ENCODE measurements at places on chromosomes 5 and 9.
A peak's percentile ranks its signal among the peaks of the same experiment; 100 is the strongest.

GRCh38 chr9:131348631-131349521, 45.0 kb upstream of the PRRC2B start:
- no peak for DNase-seq

GRCh38 chr5:120690621-120691407, 226.7 kb downstream of the PRR16 start:
- no peak for DNase-seq

DNA sequence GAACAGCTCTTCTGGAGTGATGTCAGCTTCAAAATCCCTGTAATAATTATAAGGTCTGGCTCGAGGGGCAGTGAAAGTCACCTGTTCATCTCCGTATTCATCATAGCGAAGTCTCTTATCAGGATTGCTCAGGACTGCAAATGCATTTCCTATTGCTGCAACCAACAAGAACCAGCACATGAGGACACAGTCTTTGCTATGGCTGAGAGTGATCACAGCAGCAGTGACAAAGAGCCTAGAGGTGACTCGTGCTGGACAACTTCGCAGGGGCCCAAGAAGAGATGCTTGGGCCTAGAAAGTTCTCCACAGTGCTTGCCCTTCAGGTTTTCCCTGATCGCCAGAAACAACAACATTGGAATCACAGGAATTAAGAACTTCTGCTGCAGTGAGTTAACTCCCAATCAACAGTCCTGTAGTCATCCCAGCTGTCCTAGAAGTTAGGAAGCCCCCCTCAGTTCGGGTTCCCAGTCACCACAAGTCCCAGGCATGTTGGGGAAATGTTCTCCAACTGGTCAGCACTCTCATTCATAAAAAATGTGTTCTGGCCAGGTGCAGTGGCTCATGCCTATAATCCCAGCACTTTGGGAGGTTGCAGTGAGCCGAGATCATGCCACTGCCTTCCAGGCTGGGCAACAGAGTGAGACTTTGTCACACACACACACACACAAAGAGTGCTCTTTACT, 13.0 kb downstream of the DNAJC18 start:
- DNase-seq: no peak

GRCh38 chr5:110752953-110753352, 14.1 kb downstream of the SLC25A46 start:
- DNase-seq: no peak

DNA sequence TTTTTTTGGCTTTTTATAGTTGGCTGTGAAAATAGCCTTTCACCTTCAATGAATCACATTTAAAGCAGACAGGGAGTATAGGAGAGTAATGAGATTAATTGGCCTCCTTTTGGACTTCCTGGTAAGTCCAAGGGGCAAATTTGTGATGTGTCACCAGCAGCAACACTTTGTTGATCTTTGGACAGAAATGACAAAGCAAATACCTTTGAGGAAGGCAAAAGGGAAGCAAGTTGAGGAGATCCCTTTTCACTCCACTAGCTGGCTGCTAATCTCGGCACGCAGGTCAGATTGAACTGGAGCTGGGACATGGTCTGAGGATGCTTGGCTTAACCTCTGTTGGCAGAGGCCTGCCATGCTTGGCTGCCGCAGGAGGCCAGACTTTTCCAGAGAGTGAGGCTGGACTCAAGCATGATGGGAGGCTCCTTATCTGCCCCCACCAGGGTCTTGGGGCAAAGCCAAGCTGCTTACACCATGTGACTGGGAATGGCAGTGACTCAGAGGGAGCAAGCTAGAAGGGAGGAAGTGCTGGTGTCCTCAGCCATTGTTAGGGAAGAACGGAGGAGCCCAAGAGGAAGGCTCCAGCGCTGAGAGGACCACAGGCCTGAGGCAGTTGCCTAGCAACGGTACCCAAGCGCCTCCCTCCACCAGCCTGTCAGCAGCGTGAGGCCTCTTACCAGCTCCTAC, 174.5 kb upstream of the MAP1B start:
- peak; percentile 10 for DNase-seq

DNA sequence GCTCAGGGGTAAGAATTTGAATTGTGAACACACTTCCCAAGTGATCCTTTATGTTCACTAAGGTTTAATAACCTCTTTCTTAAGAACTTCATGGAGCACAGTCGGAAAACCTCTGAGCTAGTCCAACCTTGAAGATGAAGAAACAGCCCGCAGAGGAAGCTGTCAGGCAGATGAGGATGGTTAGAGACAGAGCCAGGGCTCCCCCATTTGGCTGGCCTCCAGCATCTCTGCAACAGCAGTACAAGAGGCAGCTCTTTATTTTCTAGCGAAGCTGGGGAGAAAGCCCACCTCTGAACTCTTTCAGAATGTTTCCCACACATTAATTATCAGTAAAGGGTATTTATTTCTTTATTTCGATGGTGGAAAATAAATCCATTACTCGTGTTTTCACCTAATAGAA, 350.8 kb downstream of the DMRT2 start:
- no peak for DNase-seq

DNA sequence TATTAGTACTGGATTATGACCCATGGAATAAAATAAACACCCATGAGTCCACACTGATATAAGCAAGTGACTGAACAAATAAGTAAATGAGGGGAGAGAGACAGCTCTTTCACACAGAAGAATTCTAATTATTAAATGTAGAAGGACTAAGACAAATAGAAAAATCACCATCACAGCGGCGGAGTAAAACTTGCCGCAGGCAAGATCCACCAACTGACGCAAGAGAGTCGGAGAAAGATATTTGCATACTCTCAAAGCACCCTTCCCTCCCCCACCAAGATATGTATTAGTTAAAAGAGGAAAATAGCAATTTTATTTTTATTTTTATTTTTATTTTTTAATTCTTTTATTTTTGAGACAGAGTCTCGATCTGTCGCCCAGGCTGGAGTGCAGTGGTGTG, 14.6 kb upstream of the N4BP3 start:
- no peak for DNase-seq

DNA sequence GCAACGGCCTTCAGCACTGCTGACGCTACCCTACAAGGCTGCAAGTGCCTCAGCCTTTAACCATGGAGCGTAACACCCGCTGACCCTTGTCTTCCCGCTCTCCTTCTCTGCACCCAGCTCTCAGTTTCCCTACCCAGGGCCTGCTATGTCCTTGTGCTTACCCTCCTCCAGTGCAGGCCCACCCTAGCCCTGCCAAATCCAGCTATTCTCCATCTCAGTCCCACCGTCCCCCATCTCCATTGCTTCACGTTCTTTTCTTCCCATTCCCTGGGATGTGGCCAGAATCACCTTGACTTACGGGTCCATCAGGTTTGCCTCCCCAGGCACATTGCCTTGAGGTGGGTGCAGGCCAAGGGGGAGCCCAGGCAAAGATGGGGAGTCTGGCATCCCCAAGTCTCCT, 91.2 kb downstream of the PAX5 start:
- DNase-seq: no peak

DNA sequence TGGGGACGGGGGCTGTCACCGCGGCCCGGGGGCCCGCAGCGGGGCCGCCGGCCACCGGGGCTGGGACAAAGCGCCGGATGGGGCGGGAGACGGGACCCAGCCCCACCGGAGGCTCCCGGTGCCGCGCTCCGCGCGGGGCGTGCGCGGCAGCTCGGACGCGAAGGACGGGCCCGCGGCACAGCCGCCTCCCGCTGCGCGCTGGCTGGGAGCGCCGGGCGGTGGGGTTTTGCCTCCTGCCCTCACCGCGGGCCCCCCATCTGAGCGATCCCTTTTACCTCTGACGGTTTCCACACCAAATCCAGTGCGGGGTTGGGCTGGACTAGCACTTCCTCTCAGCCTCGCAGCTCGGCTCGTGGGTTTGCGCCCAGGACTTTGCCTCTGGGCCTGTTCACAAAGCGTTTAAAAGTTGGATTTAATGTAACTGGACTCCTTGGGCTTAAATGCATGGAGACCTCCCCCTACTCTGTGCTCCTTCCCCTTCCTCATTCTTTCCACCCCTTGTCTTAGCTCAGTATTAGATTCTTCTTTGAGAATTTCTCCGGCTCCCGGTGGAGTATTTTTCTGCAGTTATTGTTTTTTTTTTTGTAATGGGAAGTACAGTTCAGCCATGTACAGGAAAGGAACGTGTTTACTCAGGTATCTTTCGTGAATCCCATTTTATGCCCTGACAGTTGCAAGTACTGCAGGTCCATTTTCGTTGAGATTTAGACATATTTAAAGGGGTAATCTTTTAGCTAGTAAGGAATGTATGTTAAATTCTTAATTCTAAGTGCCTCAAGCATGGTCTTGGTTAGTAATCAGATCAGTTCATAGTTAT, 691 bp downstream of the FCHO2 start:
- peak; percentile 53 for DNase-seq

DNA sequence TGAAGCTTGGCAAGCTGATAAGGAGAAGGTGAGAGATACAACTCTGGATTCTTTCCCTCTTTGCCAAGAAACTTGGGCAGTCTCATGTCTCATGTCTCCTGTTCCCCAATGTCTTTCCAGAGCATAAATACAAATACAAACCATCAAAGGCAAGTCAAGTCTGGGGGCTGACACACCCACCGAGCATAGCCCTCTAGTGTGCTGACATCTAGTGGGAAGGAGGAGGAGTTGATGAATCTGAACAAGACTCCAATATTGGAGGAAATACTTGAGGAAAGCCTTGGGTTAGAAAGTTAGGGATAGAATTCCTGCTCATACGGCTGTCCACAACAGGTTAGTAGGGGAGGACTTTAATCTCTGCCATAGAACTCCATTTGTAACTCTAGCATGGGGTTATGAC, 8.6 kb downstream of the MLANA start:
- DNase-seq: peak; percentile 63

GRCh38 chr5:131212471-131213021, 41.8 kb downstream of the LYRM7 start:
- no peak for DNase-seq

DNA sequence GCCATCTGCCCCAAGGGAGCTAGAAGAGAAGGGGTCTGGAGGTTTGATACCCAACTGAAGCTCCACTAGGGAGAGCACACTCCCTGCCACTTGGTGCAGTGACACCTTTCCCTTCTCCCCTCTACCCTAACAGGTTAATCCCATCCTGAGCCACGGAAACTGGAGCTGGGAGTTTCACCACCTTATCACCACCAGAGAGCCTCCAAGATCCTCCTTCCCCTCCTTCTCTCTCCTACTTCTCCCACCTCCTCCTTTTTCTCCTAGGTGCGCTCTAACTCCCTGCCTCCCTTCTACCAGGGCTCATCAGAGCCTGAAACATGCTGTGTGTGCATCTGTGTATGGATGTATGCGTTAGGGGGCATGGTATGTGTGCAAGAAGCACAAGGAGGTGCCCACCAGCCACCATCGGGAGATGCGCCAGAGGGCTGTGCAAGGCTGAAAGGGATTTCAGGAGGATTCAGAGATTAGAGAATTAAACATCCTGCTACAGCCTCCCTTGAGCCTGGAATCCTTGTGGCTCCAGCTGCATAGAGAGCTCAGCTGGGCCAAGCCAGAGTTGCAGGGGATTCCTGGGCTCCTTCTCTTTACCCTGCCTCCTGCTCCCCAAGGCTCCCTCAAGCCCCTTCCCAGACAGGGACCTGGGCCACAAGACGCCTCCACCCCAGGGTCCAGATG, 89.8 kb downstream of the PCDH1 start:
- DNase-seq: no peak

- no peak for DNase-seq
Observed at GRCh38 chr9:93268551-93269314, 84.8 kb downstream of the WNK2 start.

DNA sequence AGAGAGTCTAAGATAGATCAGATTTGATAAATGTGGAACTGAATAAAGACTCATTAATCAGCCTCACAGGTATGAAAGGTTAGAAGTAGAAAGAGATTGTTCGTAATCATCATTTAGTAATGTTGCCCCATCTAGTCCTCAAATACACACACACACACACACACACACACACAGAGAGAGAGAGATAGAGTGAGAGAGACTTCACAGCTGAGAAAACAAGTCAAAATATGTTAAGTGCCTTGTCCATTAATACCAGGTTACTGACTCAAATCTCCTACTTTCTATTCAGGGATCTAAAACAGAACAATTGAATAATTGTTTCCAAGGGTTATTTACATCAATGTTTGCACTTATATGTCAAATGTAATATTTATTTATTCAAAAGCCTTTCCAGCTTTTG, 284.6 kb downstream of the MRPS30 start:
- DNase-seq: no peak

DNA sequence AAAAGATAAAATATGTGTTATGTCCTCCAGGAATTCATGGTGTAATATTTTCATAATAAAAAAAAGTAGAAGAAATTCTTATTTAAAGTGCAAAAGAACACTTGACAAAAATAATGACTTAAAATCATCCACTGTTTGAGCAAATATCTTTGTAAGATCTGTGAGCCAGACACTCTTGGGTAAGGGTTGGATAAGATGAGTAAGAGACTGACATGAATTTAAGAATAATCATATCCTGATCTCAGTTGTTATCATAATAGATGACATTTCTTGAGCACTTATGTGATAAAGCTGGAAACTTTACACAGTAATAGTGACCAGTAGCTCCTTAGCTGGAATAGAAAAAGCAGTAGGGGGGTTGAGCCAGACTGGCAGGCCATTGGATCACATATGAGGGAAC, 40.0 kb upstream of the ADRB2 start:
- DNase-seq: no peak

DNA sequence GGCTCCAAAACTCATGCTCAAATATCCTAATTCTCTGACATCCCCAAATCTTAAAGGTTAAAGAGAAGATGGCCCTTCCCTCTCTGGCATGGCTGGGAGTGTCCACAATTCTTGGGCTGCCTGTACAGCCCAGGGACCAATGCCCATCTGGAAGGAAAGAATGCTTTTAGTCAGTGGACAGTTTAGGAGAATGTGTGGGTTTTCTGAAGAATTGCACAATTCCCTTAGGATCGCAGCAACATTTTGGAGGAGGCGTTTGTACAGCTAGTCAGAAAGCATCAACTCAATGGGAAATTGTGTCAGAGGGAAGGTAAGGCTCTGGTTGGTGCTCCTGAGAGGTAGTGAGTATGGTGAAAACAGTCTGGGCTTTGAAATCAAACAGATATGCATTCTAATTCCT, 15.0 kb downstream of the FAM193B start:
- no peak for DNase-seq

DNA sequence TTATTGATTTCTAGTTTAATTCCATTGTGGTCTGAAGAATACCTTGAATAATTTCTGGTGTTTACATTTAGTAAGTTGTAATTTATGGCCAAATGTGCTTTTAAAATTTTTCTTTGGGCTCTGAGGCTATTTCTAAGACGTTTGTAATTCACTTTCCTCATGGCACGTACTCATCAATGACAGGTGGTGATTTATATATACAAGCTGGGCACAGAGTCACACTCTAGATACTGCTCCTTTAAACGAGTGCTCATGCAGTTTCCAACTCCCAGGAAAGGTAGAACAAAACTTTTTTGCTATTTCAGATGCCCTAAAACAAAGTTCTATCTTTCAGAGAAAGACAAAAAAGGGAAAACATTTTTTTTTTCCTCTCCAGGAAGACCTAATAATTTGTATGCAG, 146.9 kb downstream of the AUH start:
- DNase-seq: no peak

DNA sequence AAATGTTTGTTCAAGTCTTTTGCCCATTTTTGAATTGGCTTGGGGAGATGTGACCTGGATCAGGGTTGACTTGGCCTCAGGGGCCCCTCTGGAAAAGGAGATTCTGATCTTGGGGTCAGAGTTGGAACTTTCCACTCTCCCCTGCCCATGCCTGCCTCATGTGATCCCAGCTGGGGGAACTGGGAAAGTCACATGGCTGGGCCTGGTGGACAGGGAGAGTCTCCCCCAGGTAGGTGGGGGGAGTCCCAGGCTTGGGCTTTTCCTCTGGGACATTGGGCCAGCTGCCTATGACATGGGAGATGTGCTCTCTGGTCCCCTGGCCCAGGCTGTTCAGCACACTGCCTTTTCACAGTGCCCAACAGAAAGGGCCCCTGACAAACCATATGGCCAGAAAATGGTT, 60.7 kb downstream of the NDST1 start:
- DNase-seq: no peak
